BJ (cell line): ENCODE measurements at places on chromosomes 2 and 18.

DNA sequence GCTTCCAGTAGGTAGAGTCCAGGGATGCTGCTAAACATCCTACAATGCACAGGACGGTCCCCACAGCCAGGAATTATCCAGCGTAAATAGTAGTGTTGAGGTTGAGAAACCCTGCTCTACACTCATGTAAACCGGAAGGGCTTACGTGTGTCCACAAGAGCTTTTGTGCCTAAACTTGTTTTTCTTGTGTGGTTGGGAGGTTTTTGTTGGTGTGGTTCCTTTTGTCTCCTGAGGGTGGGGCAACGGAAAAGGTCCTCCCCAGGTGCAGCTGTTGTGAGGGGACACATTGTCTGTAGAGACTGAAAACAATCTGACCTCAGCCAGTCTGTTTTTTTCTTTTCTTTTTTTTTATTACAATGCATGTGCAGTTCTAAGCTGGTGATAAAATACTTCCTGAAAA, 72.7 kb upstream of the MGAT5 start:
- DNase-seq = no peak

- DNase-seq = no peak
Measured at GRCh38 chr18:54127759-54128378, 96.6 kb downstream of the MBD2 start.

- no peak for DNase-seq
Measured at GRCh38 chr2:157785866-157786662, 90.1 kb downstream of the ACVR1 start.

GRCh38 chr2:16960579-16960978, 294.9 kb upstream of the CYRIA start:
- DNase-seq = no peak

DNA sequence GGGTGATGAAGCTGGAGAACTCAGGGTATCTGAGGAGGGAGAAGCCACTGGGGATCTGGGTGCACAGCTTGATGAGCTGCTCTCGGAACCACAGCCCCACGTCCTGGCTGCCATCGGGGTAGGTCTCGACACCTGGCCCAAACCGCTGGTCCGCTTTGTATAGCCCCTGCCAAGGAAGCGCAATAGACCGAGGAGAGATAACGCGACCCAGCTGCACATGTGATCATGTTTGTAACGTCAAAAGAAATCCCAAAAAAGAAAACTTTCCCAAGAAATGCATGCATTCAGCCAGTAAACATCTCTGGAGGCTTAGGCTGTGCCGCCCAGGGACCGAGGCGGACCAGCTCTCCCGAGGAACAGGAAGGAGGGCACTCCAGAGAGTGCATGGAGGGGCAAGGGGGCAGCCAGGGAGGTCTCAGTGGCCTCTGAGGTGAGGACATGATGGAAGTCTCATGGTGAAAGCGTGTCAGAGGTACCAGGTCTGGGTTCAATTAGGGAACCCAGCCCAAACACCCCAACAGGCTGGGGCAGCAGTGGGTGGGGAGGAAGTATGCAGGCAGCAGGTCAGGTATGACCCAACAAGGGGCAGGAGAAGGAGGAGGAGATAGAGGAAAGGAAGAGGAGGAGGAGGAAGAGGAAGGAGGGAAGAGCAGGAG, 28.3 kb downstream of the ANKMY1 start:
- DNase-seq = no peak

DNA sequence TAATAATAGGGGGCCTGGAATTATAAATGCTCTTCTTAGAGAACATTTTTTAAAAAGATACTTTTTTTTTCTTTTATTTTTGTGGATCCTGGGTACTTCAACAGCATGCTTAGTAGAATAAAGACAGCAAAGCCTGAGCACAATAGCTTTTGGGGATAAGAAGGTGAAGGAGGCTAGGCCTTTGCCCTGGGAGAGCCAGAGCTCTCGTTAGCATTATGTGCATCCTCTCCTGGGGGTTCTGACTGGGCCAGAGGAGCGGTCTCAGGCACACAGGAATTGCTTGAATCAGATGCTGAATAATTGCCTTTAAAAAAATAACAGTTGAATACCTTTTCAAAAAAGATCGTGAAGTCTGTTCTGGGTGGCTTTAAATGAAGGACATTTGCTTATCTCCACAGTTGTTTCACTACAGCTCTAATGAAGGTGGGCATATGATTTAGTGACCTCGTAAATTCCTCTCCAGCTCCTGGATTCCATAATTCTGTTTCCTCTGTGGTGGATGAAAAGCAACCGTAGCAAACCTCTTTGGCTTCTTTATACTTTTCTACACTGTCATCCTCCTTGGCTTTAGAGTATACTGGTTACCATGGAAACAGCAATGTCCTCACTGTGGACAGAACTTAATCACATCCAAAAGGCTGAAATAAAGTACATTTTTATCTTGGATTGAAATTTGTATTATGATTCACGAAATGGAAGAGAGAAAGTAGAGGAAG, 133.8 kb downstream of the MAIP1 start:
- no peak for DNase-seq
